ENCODE measurements at places on chromosomes 3 and 15. TPM values are rescaled to one million over a fixed set of nuclear protein-coding genes. Genes with fewer than 3 reads are reported as not detected.

GRCh38 chr15:27989838-27990237 is 109.3 kb downstream of the OCA2 start:
- H3K36me3 ChIP-seq, result no peaks in the 10 kb centered on the region
- no peak overlapping the region for H3K27ac ChIP-seq
- DNase-seq, result no peak
- no peak overlapping the region for H3K4me3 ChIP-seq
- no peaks in the 10 kb centered on the region for H3K27me3 ChIP-seq

- no peaks in the 10 kb centered on the region for H3K36me3 ChIP-seq
- no peak overlapping the region for H3K27ac ChIP-seq
- H3K4me1 ChIP-seq, result peaks cover 5% of the 10 kb centered on the region
- H3K27me3 ChIP-seq, result no peaks in the 10 kb centered on the region
- peak; percentile 46 for DNase-seq
These were observed 43.2 kb downstream of the RARB start for GRCh38 chr3:25471081-25471768.

DNA sequence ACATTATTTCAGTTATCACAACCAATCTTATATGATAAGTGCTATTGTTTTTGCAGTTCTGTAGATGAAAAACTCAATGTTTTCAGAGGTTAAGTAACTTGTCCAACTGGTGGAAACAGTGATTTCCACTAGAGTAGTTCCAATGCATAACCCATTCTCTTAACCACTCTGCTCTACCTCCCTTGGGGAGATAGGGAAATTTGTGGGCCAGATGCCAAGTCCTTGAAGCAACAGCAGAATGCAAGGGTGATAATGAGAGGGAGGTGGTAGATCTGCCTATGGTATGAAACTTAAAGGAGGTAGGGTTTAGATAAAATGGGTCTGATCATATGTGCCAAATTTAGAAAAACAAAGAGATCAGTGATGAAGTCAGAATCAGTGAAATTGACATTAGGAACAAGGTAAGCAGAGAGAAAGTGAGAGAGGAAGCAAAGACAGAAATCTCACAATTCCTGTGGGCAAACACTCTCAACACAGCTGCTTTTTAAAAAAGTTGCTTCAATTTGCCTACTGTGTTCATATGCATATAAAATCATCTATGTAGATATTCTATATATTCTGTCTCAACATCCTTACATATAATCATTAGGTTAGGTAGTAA is 50.5 kb upstream of the UBP1 start:
- no peak overlapping the region for H3K4me3 ChIP-seq
- peak; percentile 3 for DNase-seq
- no peak overlapping the region for H3K27ac ChIP-seq
- no peaks in the 10 kb centered on the region for H3K36me3 ChIP-seq
- H3K4me1 ChIP-seq, result no peaks in the 10 kb centered on the region

- H3K4me3 ChIP-seq, result no peak overlapping the region
- H3K27ac ChIP-seq, result no peak overlapping the region
These were observed 27.4 kb downstream of the CFAP100 start for GRCh38 chr3:126422121-126422520.

DNA sequence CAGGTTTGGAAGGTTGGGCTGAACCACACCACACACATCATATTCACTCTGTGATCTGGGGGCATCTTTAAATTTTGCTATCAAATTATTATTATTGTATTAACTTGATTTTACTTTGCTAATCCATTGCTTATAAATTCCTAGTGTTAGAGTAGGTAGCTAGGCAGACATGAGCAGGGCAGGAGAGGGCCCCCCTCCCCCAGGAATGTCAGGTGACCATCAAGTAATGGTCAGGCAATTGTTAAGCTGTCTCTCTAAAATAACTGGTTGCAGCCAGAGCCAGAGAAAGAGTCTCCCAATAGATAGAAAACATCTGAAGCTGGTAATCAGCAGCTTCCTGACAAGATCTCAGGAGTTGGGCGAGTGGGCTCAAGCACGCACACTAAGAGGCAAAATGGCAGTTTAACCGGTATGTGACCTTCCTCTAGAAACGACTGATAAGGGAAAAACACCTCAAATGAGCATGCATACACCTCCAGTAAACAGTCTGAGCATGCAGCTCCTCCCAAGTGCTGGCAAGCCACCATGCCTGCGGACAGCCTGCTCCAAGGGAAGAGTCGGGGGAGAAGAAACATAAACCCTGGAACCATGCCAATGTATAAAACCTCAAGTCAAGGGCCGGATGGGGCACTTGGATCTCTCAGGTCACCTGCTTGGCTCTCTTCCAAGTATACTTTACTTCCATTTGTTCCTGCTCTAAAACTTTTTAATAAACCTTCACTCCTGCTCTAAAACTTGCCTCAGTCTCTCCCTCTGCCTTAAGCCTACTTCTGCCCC is 3.1 kb upstream of the CXCR6 start:
- H3K27me3 ChIP-seq, result no peaks in the 10 kb centered on the region
- peaks cover 3% of the 10 kb centered on the region for H3K36me3 ChIP-seq
- DNase-seq, result no peak
- no peak overlapping the region for H3K4me3 ChIP-seq

DNA sequence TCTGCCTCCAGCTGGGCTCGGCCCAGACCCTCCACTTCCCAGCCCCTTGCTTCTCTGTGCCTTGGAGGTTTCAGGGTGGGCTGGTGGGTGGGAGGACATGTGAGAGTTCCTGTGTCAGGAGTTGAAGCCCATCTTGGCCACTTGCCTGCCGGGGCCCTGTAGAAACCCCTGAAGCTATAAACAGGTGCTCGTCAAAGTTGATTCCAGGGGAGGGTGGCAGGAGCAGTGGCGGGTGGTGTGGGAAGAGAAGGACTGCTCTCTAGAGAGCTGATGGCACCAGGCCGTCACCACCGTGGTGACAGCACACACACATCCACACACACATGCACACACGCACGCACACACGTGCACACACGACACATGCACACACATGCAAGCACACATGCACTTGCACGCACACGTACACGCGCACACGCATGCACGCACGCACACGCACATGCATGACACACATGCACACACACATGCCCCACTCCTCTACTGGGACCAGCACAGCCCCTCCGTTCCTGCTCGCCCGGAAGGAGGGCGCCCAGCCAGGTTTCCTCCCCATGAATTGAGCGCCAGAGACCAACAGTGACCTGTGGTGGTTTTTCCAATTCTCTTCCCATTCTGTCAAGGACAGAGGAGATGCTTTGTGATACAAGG is 56.3 kb upstream of the CGNL1 start:
- H3K27me3 ChIP-seq, result no peaks in the 10 kb centered on the region
- H3K36me3 ChIP-seq, result no peaks in the 10 kb centered on the region
- H3K4me3 ChIP-seq, result no peak overlapping the region
- peak overlapping the region; percentile 83 for H3K27ac ChIP-seq

GRCh38 chr15:87628311-87628710 is 628.2 kb downstream of the NTRK3 start:
- H3K4me1 ChIP-seq, result no peaks in the 10 kb centered on the region
- no peaks in the 10 kb centered on the region for H3K27me3 ChIP-seq
- no peak overlapping the region for H3K27ac ChIP-seq
- no peaks in the 10 kb centered on the region for H3K36me3 ChIP-seq

GRCh38 chr15:60396100-60396499 is 1.7 kb downstream of the ANXA2 start:
- peak overlapping the region; percentile 99 for H3K4me3 ChIP-seq
- H3K27ac ChIP-seq, result peak overlapping the region; percentile 97
- H3K36me3 ChIP-seq, result peaks cover 5% of the 10 kb centered on the region
- no peaks in the 10 kb centered on the region for H3K27me3 ChIP-seq
- DNase-seq, result no peak

DNA sequence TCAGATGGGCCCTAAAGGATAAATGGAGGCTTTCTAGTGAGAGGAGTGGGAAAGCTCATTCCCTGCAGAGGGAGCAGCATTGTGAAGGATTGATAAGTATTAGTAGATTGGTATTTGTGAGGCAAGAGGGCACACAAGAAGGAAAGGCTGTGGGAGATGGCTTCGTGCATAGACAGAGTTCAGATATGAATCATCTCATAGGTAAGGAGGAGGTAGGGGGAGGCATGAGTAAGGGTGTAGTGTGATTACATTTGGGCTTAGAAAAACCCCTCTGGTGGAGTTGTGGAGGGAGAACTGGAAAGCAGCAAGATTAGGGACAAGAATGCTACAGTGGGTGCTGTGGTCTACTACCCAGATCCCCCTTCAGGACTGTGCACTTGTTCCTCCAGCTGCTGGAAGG is 29.6 kb downstream of the ONECUT1 start:
- peaks cover 5% of the 10 kb centered on the region for H3K27me3 ChIP-seq
- H3K4me3 ChIP-seq, result no peak overlapping the region
- no peaks in the 10 kb centered on the region for H3K36me3 ChIP-seq
- no peak for DNase-seq
- no peaks in the 10 kb centered on the region for H3K4me1 ChIP-seq
- H3K27ac ChIP-seq, result no peak overlapping the region

DNA sequence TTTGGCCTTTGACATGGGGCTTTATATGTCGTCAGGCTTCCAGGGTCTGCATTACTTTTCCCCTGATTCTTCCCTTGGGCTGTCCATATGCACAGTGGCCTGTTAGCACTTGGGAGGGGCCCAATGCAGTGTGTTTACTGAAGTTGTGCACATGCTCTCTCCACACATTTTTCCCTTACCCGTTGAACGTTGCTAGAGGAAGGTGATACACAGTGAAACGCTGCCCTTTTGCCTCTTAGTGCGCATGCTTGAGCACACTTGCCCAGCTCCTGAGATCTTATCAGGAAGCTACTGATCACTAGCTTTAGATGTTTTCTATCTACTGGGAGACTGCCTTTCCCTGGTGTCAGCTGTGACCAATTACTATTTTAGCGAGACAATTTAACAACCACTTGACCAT is 1198.0 kb downstream of the ROBO1 start:
- no peaks in the 10 kb centered on the region for H3K36me3 ChIP-seq
- H3K27ac ChIP-seq, result no peak overlapping the region
- H3K4me3 ChIP-seq, result no peak overlapping the region
- no peak for DNase-seq
- H3K4me1 ChIP-seq, result no peaks in the 10 kb centered on the region

DNA sequence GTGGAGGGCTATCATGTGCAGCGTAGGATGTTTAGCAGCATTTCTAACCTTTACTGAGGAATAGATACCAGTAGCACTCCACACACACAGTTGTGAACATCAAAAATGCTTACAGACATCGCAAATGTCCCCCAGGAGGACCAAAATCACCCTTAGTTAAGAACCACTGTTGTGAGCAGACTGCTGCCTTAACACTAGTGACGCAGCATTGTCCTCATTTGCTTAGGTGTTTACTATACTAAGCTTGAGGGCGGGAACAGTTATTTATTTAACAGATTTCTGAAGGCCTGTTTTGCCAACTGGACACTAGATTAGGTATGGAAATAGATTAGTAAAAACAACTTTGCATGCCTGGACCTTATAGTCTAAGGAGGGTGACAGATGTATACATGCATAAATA is 2.3 kb downstream of the PPP2R3A start:
- H3K36me3 ChIP-seq, result no peaks in the 10 kb centered on the region
- no peak for DNase-seq
- no peak overlapping the region for H3K4me3 ChIP-seq
- H3K27ac ChIP-seq, result no peak overlapping the region
- no peaks in the 10 kb centered on the region for H3K27me3 ChIP-seq
- peaks cover 10% of the 10 kb centered on the region for H3K4me1 ChIP-seq

- H3K27ac ChIP-seq, result no peak overlapping the region
- no peaks in the 10 kb centered on the region for H3K27me3 ChIP-seq
- no peak overlapping the region for H3K4me3 ChIP-seq
- H3K36me3 ChIP-seq, result no peaks in the 10 kb centered on the region
These were observed 67.9 kb downstream of the FGF7 start for GRCh38 chr15:49490966-49491365.

DNA sequence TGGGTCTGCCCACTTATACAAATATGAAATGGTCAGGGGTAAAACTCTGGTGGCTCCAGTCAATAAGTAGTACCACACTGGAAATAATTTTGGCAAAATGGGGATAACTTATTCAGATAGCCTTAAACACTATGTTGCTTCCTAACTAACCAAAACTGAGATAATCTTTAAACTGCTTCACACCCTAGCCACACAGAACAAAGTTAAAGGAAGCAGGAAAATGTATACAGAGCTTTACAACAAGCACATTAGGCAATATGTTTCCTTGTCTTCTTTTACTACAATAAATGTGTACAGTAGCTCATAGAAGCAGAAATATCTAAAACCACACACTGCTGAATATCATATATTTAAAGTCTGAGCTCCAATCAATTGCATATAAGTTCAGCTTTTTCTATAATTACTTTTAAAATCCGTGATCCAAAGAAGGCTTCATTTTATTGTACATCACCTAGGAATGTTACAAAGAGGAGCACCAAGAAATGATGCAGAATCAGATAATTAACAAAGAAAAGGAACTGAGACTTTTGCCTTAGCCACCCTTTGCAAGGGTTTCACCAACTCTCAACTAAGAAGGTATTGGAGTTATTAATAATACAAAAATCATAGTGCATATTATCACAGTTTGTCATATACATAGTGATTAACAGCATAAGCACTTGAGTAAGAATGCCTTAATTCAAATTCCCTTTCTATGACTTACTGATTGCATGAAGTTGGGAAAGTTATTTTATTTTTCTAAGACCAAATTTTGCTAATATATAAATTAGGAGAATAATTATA is 9.2 kb upstream of the SSR3 start:
- H3K4me1 ChIP-seq, result no peaks in the 10 kb centered on the region
- H3K4me3 ChIP-seq, result no peak overlapping the region

DNA sequence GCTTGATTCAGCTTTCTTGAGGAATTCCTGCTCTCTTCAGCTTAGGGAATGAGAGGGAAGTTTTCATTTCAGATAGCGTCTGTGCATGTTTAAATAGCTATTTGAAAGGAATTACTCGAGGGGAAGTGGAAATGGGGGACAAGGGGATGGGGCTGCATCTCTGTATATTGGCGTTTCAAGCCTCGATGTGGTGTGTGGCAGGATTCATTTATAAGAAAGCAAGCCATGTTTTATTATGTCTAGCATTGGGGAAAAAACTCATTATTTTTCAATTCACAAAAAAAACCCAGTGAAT is 1.0 kb downstream of the ATP2C1 start:
- no peaks in the 10 kb centered on the region for H3K36me3 ChIP-seq
- peaks cover 14% of the 10 kb centered on the region for H3K4me1 ChIP-seq
- DNase-seq, result no peak

- H3K27me3 ChIP-seq, result no peaks in the 10 kb centered on the region
- no peaks in the 10 kb centered on the region for H3K4me1 ChIP-seq
- no peak overlapping the region for H3K27ac ChIP-seq
- H3K4me3 ChIP-seq, result no peak overlapping the region
- no peaks in the 10 kb centered on the region for H3K36me3 ChIP-seq
- no peak for DNase-seq
These were observed 11.6 kb downstream of the ADAMTS17 start for GRCh38 chr15:100330221-100330620.

DNA sequence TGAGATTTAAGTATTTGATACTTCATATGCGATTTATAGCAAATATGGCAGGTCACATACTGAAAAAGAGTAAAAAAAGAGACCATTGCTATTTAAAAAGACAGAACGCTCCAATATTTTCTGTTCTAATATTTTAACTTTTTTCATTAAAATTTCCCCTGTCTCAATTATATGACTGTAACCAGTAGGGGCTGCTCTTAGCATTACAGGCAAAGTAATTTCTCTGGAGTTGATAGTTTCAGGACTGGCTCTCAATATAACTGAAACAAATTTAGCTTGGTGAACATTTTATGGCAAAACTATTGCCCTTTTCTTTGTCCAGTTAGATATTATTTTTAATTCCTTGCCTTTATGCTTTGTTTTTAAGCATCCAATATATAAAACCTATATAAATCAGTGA is 286.3 kb upstream of the ROBO2 start:
- H3K27ac ChIP-seq, result no peak overlapping the region
- DNase-seq, result no peak
- no peak overlapping the region for H3K4me3 ChIP-seq
- H3K27me3 ChIP-seq, result no peaks in the 10 kb centered on the region
- H3K36me3 ChIP-seq, result no peaks in the 10 kb centered on the region
- H3K4me1 ChIP-seq, result no peaks in the 10 kb centered on the region

CLDN16 gene
- total RNA-seq, result not detected

TRAIP gene
- 13.4 TPM for total RNA-seq

ROBO1 gene
- total RNA-seq, result 26.4 TPM

GCSAM gene
- not detected for total RNA-seq

XIRP1 gene
- not detected for total RNA-seq

Data from endothelial cell of umbilical vein (primary cell).